Activated T-cell treated with anti-CD3 and anti-CD28 coated beads, Interleukin-2, amount 50 U/mL, for 48 hours (primary cell): ENCODE measurements at places on chromosomes 3 and 15.
A peak's percentile ranks its signal among the peaks of the same experiment; 100 is the strongest.

DNA sequence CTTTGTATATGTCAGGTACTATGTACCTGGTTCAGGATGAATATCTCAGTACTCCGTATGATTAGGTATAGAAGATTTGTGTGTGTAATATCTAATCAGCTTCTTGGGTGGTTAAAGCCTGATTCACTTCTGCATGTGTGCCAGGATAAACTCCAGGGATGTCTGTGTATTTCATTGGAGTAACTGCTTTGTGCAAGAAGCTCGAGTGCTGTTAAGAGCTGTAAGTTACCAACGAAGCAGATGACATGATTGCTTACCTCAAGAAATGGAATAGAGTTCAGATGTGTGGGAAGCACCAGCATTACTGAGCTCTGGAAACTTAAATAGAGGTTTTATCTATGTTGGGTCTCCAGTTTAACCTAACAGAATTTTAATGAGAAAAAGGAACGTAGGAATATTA lies 23.7 kb downstream of the FAM98B start:
- no peak for DNase-seq

- DNase-seq, result peak; percentile 45
These were observed at the start of gene CHRNB4 for GRCh38 chr15:78641102-78641748. Gene CHRNB4 (minus strand): TSS chr15:78641210. CDS start chr15:78641133, 77 bp downstream.

DNA sequence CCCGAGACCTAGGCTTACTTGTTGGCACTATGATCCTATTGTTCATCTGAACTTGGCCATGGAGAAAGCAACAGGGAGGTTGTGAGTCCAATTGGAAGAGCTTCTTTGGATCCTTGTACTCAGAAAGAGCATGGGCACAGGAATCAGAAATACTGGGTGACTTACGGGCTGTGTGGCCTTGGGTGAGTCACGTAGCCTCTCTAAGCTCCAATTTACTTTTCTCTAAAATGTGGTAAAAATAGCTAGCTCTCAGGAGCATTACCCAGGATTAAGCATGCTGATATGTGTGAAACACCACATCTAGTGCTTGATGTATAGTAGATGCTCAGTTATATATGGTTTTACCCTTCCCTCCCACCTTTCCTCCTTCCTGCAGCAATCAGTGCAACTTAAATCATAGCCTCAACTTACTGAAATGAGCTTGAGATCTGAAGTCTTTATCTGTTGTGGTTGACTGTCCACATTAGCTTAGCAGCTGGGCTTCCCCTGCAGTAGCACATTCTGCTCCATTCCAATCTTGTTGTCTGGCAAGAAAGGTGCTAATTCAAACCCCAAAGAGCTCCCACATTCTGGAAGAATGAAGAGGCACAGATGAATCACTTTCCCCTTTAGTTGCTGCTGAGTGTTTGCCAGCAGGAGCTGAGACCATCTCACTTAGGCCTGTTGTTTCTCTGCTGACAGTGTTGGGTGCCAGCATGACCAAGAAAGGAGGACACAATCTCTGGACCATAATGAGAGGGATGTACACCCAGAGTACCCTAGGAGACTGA lies 299.1 kb upstream of the TRIM42 start:
- DNase-seq, result no peak

DNA sequence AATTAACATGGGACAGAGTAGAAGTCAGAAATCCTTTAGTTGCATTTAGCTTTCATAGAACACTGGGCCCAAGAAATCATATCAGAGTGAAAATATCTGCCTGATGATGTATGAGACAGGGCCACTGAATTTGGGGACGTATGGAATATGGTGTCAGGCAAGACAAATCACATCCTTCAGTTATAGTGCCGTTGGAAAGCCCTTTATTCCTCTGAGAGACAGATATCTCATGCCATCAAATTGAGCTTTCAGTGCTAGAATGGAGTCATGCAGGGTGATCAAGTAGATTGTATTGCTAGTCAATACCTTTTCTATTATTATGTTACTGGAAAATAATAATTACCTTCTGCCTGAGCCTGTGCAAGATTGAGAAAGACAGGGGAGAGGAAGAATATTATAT lies 398.2 kb upstream of the RARB start:
- no peak for DNase-seq

DNA sequence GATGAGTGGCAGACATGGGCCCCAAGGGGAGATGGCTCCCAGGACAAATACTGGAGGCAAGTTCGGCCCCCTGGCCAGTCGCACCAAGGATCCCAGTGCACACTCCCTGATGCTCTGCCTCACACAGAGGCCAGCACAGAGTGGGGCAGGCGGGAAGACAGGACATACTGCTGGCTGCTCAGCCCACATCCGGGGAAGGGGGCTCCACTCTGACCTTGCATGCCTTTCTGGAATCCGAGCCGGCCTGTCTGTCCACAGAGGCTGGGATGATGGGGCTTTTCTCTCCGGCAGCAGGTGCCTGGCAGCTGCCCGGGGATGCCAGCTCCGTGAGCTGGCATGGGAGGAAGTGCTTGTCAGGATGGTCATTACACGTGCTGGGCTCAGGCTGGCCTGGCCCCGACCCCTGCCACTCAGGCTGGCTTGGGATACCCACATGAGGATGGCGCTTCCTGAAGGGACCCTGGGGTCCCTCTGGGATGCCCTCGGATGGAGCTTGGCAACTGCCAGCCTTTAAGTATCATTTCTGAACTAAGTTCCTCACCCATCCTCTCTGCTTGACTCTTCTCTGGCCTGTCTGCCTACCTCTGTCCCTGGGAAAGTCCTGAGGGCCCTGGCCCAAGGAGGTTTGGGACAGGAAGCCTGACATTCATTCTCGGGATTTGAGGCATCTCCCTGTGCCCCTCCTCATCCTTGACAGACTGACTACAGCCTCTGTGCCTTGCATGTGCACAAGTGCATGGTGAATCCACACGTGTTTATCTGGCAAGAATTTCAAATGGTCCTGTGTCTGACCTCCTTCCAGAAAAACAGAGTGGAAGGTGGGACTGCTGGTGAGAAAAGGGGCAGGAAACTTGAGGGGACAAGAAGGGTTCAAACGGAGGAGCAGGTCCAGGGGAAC lies 46.5 kb downstream of the EXOG start:
- no peak for DNase-seq

GRCh38 chr3:62653796-62654195 lies 221.4 kb downstream of the CADPS start:
- no peak for DNase-seq

DNA sequence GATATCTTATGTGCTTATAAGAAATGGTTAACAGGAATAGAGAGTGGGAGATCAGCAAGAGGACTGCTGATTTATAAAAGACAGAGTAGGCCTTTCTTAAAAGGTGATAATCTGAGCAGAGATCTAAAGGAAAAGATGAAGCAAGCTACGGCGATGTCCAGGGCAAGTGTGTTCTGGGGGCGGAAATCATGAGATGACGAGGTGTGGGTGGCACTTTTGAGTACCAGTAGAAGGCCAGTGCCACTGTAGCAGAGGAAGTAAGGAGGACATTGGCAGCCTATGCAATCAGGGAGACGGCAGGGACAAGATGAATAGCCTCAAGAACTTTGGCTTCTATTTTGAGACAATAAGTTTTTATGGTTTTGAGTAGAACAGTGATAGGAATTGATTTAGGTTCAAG lies 492.4 kb downstream of the FHIT start:
- no peak for DNase-seq

DNA sequence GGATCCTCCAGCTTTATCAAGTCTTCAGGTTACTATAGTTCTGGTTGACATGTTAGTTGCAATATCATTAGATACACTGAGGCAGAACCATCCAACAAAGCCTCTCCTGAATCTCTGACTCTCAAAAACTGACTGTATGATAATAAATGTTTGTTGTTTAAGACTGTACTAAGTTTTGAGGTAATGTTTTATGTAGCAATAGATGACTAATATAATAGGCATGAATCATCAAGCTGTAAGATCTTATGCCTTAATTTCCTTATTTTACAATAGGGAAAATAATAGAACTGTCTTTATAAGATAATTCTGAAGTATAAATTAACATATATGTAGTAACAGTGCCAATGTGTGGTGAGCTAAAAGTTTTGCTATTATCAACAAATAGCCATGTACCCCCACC lies 88.9 kb upstream of the TBC1D5 start:
- no peak for DNase-seq

DNA sequence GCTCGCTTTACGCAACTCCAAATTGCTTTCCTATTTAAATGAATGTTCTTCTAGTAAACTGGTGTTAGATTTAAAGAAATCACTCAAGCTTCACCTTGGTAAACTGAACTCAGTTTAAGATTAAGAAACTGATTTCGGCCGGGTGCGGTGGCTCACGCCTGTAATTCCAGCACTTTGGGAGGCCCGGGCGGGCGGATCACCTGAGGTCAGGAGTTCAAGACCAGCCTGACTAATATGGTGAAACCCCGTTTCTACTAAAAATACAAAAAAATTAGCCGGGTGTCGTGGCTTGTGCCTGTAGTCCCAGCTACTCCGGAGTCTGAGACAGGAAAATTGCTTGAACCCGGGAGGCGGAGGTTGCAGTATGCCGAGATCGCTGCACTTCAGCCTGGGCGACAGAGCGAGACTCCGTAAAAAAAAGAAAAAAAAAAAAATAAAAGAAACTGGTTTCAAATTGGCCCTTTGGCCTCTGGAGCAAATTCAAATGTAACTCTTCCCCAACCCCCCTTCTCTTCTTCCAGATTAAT lies 1.7 kb downstream of the SKIL start:
- no peak for DNase-seq

- DNase-seq, result no peak
These were observed 120.4 kb upstream of the IQSEC1 start for GRCh38 chr3:13193320-13194284.
